GM12891 (cell line): ENCODE measurements at places on chromosomes 4 and X.

GRCh38 chrX:57417827-57418226 lies 131.3 kb downstream of the FAAH2 start:
- no peak for DNase-seq

DNA sequence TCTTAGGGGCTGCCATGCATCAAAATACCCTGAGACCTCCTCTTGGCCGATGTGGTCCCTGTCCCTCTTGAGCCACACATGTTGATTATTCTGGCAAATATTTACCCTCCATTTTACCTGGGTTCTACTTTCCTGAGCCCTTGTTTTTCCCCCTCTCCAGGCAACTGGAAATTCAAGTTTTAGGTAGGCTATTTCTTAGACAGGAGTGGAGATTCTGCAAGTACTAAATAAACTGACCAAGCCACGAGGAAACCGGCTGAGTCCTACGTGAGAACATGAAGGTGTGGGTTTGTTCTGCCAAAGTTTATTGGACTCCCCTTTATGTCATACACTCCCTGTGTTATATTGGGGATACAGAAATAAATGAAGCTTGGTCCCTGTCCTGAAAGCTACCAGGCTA lies 88.1 kb downstream of the RTL5 start:
- DNase-seq = no peak

DNA sequence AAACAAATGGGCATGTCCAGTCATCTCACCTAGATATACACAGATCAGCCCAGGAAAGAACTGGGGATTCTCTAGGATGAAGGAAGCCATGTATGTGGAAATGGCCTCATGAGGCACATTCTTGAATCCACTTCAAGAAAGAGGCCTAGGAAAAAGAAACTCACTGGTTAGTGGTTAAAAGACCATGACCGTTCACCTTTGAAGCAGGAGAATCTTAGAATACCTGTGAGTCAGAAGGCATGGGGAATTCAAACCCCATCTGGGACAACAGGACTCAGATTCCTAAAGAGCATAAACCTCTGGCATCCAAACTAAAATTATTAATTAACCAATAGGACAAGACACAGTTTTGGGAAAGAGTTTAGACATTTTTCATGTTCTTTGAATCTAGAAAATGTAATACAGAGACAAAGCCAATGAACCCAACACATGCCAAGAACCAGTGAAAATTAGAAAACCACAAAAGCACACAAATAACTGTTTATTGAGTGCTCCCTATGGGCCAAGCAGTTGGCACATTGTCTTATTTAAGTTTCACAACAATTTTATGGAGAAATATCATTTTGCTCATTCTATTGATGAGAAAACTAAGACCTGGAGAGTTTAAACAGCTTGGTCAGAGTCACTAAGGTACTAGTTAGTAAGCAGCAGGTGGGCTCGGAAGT lies 97.5 kb downstream of the NPNT start:
- DNase-seq = no peak

GRCh38 chr4:173511787-173512361 lies 18.2 kb downstream of the HAND2 start:
- DNase-seq = no peak

DNA sequence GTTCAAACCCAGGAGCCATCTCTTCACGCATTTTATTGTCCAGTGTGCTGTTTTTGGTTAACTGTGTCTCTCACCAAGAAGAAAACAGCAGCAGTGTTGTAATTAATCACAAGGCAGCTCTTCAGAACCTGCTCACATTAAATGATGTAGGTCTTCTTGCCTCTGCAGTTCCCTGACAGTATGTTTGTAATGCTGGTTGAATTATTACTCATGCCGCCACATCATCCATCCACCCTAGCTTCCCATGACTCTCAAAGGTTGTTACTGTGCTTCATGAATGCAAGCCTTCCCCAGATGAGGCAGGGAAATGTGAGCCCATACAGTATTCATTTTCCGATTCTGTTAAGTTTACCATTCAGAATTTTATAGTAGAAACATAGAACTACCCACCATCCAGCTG lies 17.4 kb downstream of the TLR10 start:
- DNase-seq = no peak

DNA sequence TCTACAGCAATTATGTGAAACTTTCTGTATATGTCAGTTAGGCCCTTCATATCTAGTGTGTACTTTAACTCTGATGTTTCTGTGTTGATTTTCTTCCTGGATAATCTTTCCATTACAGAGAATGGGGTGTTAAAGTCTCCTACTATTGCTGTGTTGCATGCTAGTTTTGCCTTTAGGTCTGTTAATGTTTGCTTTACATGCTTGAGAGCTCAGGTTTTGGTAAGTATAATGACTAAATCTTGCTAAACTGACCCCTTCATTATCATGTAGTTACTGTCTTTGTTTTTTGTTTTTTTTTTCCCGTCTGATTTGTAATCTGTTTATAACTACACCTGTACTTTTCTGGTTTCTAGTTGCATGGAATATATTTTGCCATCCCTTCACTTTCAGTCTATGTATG lies 63.6 kb upstream of the UGT2B15 start:
- DNase-seq = no peak

GRCh38 chrX:109624641-109625616 lies at the start of gene KCNE5:
TSS of gene KCNE5 (minus strand) at chrX:109625172. CDS start at chrX:109625020, 152 bp downstream.
- no peak for DNase-seq

GRCh38 chr4:176163041-176163440 lies 32.3 kb downstream of the SPATA4 start:
- no peak for DNase-seq

DNA sequence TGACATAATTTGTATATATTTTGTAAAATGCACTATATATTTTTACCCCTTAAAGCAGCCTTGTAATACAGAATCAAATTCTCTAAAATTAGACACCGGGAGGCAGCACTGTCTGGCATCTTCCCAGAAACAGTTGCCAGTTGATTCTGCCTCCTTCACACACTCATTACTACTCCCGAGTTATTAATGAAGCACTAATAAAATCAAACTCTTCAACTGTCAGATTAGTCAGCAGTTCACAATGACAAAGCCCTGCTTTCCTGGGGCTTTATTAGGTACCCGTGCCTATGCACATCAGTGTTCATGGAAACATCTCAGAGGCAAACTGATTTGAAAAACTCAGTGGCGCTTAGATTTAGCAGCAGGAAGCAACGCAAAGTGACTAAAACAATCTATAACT lies 103.5 kb upstream of the VEGFC start:
- DNase-seq = no peak

DNA sequence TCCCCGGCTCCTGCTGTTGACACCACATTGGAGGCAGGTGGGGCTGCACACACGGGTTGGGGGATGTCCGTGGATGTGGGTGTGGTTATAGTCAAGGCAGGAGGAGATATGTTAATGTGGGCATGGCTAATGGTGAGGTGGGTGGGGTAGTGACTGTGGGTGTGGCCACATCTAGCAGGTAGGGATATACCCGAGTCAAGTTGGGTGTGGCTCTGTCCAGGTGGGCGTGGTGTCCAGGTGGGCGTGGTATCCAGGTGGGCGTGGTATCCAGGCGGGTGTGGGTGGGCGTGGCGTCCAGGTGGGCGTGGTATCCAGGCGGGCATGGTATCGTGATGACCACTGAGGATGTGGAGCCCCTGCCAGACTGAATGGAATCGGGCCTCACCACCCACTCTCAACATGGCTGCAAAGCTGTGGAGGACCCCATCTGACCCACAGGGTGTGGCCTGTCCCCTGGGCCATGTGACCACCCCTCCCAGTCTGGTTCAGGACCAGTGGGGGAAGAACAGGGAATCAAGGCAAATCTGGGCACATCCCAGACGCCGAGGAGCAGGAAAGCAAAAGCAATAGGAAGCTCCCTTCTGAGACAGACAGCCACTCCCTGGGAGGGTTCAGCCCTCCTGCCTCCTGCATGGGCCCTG lies 21.0 kb downstream of the MAN2B2 start:
- DNase-seq = no peak

GRCh38 chrX:154125391-154126040 lies 18.5 kb upstream of the OPN1LW start:
- no peak for DNase-seq

DNA sequence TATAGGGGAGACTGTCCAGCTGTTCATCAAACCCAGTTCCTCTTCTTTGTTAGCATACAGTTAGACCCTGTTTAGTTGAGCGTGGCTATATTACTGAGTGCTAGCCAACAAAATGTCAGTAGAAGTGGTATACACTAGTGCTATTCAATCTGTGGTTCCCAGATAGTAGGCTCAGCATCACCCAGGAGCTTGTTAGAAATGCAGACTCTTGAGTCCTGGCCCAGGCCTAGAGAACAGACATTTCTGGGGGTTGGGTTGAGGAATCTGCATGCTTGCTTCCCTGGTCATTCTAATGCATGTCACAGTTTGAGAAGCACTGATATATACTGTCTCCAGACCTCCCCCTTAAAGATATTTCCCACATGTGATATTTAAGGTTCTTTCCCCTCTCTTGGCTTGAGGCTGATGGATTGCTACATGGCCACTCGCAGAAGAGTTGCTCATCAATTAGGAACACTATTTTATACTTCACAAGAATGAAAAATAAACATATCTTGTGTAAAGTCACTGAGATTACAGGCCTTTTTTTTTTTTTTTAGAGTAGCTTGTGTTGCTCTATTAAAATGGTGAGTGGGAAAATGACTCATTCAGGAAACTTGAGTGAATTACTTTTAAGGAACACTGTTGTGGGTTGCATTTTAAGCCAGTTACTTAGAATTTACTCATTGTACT lies 289.0 kb downstream of the STIM2 start:
- no peak for DNase-seq

GRCh38 chr4:37802068-37802666 lies 24.3 kb upstream of the PGM2 start:
- DNase-seq = no peak

DNA sequence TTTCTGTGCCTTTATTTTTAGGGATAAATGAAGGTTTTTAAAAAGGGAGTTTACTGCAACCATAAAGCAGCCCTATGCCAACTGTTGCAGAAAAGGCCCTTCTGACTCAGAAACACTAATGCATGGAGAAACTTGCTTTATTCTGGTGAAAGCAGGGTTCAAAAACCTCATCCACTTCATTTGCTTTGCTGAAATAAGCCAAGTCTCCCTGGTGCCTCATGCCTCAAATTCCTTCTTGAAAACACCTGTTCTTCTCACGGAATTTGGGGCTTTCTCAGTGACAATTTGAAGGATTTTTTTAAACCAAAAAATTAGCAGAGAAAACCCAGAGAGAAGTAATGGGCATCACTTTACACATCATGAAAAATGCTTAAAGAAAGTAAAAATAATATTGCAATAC lies 349.0 kb downstream of the PCDH7 start:
- DNase-seq = no peak

DNA sequence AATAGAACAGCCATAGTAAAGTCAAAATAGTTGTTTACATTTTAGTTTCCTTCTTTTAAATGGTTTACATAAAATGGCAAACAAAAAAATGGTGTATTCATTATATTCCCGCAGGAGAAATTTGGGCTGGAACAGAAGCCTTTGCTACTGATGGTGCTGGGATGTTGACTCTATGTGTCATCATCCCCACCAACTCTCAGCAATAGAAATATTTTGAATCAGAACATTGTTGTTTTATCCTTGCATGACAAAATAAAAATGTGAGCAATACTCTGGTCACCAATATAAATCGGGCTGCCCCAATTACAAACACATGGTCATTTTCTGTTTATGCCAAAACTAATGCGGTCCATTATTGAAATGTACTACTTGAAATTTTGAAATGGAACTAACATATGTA lies 1131.6 kb upstream of the PCDH7 start:
- DNase-seq = no peak

GRCh38 chr4:17535242-17535641 lies 20.3 kb downstream of the CLRN2 start:
- no peak for DNase-seq

DNA sequence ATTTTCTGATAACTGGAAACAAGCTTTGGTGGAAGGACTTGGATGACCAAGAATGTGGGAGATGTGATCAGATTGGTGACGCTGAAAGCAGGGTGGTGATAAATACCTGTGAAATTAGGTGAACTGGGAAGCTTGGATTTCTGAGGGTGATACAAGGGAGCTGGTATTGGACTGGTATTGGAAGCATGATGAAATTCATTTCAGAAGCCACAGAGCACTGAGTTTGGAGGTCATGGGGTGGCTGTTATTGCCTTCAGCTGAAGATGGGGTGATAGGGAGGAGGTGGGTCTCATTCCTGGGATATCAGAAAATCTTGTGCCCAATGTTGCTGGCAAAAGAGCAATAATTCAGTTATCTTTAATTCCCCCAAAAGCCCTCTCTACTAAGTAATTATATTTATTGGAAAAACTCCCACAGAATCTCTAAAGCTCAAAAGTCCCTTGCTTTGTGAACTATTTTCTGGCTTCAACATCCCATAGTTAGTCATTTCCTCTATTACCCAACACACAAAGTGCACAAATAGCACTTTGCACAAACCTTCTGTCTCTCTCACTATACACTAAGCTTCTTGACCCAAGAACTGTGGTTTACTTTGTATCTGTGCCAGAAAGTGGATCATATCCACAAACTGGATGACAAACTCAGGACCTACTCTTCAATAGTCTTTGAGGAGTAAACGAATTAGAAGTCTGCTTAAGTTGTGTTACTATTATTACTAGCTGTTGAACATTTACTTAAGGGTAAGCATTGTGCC lies 23.1 kb upstream of the CAMK2D start:
- DNase-seq = no peak

- DNase-seq = no peak
Observed at GRCh38 chr4:153787061-153787560, 1.8 kb downstream of the SFRP2 start.

DNA sequence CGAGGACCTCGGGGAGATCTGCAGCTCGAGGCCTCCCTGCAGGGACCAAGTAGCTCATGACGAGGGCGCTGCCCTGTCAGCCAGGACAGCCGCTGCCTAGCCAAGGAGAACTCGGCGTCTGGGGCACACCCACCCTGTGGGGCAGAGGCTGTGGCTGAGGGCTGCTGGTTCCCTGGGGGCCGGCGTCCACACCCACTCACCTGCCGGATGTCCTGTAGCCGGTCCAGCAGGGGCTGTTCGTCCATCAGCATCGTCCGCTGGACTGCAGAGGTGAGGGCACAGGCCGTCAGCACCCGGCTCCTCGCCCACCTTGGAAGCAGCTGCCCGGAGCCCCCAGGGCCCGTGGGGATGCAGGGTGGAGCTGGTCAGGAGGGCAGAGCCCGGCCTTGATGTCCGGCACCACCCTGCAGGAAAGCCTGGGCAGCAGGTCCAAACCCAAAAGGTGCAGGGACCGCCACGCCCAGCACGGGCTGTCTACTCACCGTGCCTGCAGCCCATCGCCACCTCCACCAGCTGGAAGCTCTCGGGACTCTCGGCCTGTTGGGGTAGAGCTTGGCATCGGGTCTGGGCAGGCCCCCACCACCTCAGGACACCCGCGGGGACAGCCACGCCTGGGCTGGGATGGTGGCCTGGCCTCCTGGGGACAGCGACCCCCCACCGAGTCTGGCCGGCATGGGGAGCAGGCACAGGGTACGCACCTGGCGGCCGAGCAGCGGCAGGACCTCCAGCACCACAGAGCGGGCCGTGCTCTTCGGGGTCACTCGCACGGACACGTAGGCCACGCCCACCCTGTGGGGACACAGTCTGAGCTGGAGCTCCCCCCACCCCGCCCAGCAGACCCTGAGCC lies 6.9 kb downstream of the DGKQ start:
- no peak for DNase-seq

- DNase-seq = no peak
Observed at GRCh38 chrX:124030520-124030919, 69.0 kb downstream of the STAG2 start.

- DNase-seq = no peak
Observed at GRCh38 chrX:13956998-13957397, 72.7 kb downstream of the GEMIN8 start.

- no peak for DNase-seq
Observed at GRCh38 chr4:182325397-182325796, 82.2 kb downstream of the TENM3 start.
